ENCODE measurements at places on chromosomes 13 and 19. TPM values are rescaled to one million over a fixed set of nuclear protein-coding genes. Genes with fewer than 3 reads are reported as not detected.

GRCh38 chr13:102670130-102670529 lies 24.7 kb downstream of the METTL21C start:
- DNase-seq = no peak

CTXN1 gene
- total RNA-seq = 5.2 TPM

DNA sequence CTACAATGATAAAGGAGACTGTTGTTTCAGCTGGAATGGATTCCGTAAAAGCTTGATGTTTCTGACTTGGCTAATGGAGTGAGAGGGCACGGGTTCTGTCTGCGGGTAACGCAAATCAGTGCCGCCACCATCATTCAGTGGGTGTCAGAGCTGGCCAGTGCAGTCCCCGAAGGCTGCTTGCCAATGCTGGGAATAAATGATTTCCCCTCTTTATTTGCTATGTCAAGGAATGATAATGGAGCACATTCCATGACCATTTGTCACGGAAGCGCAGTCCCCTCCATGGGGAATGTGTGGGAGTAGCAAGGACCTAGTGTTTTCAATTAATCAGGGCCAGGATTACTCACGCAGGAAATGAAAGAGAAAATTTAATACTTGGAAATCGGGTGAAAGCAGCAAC lies 899.3 kb downstream of the UQCRFS1 start:
- no peak for DNase-seq

DNA sequence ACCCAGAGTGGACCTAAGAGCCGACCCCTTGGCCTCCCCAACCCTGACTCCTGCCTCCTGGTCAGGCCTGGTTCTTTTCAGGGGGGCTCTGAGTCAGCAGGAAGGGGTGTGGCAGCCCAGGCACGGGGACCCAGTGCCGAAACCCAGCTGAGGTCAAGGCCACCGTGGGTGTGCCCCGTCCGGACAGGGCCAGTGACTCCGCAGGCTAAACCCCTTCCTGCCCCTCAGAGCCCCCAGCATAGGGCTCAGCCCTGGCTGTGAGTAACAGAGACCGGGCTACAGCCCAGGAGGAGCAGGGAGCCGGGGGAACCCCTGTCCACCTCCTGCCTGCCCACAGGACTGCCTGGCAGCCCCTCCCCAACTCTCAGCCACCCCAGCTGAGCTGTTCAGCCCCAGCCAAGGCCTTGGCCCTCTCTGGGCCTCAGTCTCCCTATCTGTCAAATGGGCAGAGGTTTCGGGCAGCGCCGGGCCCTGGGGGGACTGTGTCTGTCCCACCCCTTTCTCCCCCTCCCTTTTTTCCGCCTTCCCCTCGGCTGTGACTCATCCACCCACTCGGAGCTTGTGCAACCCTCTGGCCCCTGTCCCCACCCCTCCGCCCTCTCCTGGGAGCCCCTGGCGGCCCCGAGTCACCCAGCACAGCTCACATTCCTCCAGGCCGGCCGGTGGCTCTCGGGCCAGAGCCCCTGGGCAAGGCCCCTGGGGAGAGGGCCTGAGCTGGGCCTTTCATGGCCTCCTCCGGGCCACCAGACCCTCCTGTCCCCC lies 8.6 kb downstream of the ZBTB7A start:
- DNase-seq = peak; percentile 96

GRCh38 chr19:7658219-7658686 lies 10.6 kb upstream of the RETN start:
- DNase-seq = no peak

DNA sequence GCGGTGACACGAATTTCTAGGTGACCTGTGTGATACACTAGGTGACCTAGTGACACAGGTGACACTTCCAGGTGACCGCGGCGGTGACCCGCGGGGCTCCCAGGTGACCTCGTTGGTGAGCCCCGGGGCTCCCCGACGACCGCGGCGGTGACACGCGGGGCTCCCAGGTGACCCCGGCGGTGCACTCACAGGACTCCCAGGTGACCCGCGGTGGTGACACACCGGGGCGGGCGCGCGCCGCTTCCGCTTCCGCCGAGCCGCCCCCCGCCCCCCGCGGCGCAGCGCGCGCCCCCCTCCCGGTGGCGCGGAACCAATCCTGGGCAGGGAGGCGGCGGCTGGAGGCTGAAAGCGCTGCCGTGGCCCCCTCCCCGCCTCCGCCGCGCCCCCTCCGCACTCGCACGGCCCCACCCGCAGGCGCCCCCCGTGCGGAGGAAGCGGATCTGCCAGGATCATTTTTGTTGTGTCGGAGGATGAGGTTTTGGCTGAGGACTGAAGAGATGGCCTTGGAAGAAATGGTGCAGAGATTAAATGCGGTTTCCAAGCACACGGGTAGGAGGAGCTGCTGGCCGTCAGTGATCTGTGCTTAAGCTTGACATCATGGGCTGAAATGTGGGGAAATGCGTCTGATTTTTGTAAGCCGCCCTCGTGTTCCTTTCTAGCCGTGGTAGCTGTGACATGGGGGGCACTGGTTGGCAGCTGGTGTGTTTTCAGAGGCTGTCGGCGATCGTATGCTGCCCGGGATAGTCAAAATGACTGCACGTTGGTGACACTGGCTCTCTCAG lies at the start of gene MCF2L:
Gene MCF2L (plus strand): TSS at position 305 of the 782 bp plus-strand sequence. CDS start 166 bp downstream, at position 471.
- DNase-seq = no peak

ALOX5AP gene
- total RNA-seq = 0.83 TPM

CD33 gene
- 0.33 TPM for total RNA-seq

- DNase-seq = no peak
Observed at GRCh38 chr19:3851254-3852176, 17.3 kb downstream of the ZFR2 start.

- DNase-seq = peak; percentile 91
Observed at GRCh38 chr19:7293762-7294557, at the start of gene INSR. INSR (minus strand) TSS chr19:7294414; CDS start chr19:7293891, 523 bp downstream.

SYNGR4 gene
- not detected for total RNA-seq

GRCh38 chr13:84431646-84432045 lies 549.4 kb upstream of the SLITRK1 start:
- DNase-seq = no peak

DNA sequence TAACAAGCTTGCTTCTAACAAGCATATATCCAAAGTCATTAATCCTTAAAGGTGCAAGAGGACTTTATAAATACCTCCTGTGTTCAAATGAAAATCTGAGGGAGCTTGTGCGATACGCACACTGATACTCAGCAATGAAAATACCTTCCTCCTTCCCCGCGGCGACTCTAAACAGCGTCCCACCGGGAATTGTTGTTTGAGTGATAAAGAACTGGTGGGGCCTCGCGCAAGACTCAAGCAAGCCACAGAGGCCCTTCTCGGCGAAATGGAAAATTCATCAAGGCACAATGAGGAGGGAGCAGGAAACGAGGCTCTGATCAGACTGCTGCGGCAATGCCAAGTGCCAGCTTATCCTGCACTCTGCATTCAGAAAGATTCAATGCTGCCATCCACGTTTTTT lies 126.7 kb downstream of the ABCC4 start:
- DNase-seq = no peak

DNA sequence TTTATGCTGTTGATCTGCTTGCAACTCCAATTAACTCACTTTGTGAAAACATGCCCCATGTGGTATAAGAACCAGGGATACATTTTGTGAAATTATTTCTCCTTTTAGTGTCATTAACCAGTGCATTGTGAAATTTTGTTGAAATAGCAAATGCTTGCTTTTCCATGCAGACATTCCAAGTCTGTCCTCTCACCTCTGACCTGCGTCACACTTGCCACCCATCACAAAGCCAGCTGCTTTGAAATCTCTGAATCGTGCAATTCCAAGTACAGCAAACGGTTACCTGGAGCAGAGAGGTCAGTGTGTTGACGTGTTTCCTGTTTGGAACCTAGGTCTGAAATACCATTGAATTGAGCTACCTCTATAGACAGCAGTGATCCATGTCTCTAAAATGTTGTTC lies 4.9 kb upstream of the SLC25A15 start:
- DNase-seq = no peak

DNA sequence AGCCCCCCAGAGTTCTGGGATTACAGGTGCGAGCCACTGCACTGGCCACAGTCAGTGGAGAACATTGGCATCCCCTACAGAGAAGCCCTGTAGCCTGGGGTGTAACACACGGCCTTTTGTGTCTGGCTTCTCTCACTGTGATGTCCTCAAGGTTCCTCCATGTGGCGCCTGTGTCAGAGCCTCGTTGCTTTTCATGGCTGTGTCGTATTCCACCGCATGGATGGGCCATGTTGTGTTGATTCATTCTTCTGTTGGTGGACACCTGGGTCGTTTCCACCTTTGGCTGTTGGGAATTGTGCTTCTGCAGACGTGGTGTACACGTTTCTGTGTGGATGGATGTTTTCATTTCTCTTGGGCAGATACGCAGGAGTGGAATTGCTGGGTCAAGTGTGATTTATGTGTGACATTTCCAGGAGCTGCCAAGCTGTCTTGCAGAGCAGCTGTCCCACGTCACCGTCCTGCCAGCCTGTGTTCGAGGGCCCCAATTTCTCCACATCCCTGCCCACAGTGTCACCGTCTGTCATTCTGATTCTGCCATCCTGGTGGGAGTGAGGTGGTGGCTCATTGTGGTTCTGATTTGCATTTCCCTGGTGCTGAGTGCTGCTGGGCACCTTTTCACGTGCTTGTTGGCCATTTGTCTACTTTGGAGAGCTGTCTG lies 59.4 kb downstream of the KDM4B start:
- no peak for DNase-seq

PNMA8A gene
- total RNA-seq = 7.6 TPM

DNA sequence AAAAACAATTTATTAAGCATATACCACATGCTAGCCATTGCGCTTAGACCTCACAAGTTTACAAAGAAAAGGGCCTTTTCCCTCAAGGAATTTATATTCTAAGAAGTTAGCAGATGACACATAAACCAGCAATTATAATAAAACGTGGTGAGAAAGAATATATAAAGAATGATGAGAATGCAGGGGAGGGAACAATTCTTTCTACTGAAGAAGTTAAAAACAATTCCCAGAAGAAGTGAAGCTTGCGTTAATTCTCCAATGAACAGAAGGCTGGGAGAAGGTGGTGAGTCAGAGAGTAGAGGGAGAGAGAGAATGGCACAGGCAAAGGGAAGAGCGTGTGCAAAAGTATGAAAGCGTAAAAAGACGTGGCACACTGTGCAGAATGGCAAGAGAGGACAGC lies 69.5 kb upstream of the ZDHHC20 start:
- no peak for DNase-seq

FUT3 gene
- 0.22 TPM for total RNA-seq

- DNase-seq = no peak
Observed at GRCh38 chr19:28492621-28493020, 720.3 kb downstream of the UQCRFS1 start.

IGFLR1 gene
- total RNA-seq = 4.2 TPM

DNA sequence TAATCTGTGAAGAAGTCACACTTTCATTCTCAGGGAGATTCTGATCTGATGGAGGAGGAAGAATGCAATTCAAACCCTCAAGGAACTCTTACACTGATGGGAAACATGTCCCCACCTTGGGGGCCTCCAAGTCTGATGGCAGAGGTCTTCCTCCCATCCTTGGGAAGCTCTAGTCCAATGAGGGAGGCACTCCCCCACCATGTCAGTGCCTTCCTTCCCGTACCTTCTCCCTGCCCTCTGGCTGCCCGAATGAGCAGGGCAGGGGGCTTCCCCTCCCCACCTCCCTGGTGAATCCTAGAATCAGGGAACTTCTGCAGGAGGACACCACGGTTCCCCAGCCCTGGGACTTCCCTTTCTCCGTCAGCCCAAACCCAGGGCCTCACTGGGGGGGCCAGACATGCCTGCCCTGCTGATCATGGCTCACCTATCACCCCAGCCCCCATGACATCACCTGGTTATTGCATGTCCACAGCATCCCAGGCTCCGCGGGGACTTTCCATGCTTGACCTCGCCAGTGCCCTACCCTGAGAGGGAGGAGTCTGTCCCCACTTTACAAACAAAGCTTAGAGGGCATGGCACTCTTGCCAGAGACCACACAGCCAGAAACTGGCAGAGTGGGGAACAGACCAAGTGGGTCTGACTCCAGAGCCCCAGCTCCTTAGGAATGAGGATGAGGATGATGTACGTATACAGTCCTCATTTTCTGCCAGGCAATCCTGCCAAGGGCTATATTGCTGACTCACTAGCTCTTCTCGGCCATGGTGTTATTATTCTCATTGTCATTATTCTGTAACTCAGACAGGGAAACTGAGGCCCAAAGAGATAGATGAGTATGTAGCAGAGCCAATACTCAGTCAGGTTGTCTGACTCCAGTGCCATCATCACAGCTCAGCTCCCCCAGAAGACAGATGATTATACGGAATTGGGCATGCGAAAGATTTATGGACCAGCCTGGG lies 9.6 kb upstream of the BCL3 start:
- no peak for DNase-seq

DLEU7 gene
- not detected for total RNA-seq

ATXN8OS gene
- not detected for total RNA-seq

DUXA gene
- total RNA-seq = not detected

DNA sequence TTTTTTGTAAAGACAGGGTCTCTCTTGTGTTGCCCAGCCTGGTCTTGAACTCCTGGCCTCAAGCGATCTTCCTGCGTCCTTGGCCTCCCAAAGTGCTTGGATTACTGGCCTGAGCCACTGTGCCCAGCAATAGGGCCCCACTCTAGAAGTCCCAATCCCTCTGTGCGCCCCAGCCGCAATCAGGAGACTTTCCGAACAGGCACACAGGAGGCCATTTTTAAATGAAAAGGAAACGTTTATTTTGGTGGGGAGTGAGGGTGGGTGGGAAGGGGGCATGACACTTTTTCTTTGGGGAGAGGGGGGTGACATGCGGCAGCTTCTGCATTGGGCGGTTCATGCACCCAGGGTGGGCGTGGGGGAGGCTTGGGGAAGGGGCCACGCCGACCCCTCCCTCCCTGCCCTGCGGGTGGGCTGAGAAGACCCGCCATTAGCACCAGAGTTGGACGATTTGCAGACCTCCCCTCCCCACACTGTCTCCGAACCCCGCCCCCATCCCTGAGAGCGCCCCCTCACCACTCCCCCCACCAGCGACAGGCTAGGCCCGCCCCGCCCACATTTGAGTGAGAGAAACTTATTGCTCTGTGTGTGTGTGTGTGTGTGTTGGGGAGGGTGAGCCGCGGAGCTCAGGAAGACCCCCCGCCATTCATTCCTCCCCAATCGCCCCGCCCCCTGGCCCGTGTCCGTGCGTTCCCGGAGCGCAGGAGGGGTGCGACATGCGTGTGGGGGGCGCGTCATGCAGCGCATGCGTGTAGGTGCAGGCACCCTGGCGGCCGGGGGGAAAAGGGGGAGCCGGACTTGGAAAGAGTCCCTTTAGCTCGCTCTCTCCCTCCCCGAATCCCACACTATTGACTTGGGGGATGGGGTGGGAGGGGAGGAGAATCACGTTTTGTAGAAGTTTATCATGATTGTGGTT lies 17.2 kb downstream of the KCNC3 start:
- DNase-seq = no peak

FCAR gene
- not detected for total RNA-seq

GRCh38 chr13:41756198-41756880 lies 204.6 kb downstream of the VWA8 start:
- DNase-seq = no peak
